ENCODE measurements at places on chromosomes 3 and 15.
A peak's percentile ranks its signal among the peaks of the same experiment; 100 is the strongest.

GRCh38 chr3:163071713-163072112 is 1575.1 kb downstream of the OTOL1 start:
- no peak for DNase-seq

GRCh38 chr15:20353966-20354883 is 187.4 kb downstream of the GOLGA6L6 start:
- DNase-seq, result peak; percentile 20

GRCh38 chr15:99326235-99326634 is 75.0 kb downstream of the LRRC28 start:
- DNase-seq, result no peak

GRCh38 chr3:67937498-67938118 is 283.2 kb upstream of the SUCLG2 start:
- no peak for DNase-seq

DNA sequence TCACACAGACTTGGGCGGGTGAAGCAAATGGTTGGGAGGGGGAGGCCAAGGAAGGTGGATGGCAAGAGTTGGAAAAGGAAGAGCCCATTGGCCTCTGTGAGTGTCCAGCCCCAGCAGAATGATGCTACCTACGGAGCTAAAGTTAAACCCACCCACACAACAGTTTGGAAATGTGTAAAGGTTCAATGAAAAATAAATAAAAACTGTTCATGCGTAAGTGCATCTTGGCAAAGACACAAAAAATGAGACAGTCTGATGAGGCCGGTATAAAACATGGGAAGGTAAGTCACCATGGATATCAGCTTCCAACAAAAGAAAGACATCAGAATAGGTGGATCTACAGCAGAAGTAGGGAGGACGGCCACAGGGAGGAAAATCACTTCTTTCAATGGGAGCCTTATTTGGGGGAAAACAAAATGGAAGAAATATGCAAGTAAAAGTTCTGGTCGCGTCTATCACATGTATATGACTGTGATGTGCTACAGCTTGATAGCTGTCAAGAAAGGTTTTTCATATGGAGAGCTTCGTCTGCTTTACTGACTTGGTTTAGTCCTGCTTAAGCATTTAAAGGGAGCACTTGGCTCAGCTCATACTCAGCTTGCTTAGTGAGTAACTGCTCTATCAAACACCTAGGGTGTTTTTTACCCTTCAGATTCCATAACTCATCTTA is 82.8 kb downstream of the TIGIT start:
- no peak for DNase-seq

DNA sequence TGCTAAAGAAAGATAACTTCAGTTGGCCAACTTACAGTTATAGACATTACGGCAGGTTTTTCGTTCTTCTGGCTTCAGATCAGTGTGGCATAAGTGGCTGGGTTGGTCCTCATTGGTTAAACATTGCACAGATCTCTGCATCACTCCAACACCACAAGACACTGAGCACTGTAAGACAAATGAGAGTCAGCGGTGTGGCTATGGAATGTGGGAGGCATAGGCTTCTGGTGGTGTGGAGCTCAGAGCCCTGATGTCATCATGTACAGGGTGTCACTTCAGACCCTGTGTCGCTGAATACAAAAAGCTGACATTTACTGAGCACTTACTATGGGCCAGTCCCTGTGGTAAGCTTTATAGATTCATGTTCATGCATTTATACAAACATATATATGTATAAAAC is 146.0 kb downstream of the ADAMTS9 start:
- DNase-seq, result no peak

DNA sequence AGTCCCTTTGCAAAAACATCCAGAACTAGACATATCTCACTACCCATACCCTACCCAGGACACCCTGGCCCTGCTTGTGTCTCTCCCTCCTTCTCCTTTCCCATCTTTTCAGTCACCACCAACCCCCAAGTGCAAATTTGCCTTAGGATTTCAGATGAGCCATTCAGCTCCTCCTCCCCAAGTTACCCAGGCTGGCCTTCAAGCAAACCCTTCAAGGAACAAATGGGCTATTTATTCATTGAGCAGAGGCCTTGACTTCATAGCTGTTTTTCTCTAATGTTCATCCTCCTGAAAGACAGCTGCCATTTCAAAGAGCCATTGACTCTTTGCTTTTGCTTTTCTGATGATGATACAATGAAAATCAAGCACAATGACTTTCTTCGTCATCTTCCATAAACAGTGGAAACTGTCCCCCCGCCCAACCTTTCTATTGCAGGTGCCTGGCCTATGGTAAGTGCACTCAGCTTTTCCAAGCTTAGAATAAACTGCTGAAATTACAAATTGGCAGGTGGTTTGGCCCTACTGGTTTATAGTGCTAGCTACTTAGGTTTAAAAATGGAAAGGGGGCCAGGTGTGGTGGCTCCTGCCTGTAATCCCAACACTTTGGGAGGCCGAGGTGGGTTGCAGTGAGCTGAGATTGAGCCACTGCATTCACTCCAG is 26.1 kb upstream of the KLHL6 start:
- no peak for DNase-seq

GRCh38 chr15:51735228-51736010 is 2.0 kb downstream of the LYSMD2 start:
- no peak for DNase-seq

DNA sequence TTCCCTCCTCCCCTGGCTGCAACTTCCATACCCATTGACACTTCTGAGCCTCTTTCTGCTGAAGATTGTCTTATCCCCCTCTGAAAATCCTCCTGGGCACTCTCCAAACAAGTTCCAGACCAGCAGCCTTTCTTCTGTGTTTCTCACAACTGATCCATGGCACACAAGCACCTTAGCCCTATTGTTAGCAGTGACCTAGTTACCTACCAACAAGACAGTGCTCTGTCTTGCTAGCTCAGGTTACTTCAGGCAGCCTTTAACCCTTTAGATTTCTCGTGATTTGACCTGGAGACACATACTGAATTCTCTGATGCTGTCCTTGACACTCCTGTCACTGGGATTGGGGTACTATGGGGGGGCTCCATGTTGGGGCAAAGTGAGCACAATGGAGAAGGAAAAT is 82.1 kb downstream of the GTF2E1 start:
- no peak for DNase-seq

DNA sequence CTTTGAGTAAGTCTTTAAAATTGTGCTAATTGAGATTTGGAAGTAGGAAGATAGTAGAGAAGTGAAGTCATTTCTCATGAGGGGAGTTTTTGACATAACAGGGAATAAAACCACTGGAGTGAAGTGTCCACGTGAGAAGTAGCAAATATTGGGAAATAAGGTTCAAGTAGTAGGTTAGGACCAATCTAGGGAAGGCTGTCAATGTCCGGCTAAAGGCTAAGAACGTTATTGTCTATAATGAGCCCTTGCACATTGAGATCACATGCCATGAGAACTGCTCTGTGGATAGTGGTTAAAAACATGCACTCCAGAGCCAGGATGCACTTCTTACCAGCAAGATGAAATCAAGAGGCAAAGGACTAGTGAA is 459.9 kb upstream of the TPRG1 start:
- DNase-seq, result no peak

GRCh38 chr15:57272771-57273357 is 103.4 kb upstream of the CGNL1 start:
- no peak for DNase-seq

DNA sequence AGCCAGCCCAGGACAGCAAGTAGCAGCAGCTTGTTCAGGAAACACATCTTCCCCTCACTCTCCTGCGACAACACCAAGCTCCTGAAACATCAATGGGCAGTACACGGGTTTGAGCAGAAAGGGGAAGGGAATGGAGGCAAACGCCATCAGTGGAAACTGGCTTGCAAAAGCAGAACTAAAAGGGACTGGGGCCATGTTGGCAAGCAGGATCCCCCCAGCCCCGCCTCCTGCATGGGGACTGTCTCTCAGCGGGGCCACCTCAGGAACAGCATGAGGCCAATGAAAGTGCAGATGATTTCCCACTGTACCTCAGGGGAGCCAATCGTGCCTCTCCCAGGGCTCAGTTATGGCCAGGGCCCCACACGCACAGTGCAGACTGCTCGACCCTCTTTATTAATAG is 6.8 kb downstream of the CDAN1 start:
- DNase-seq, result no peak

DNA sequence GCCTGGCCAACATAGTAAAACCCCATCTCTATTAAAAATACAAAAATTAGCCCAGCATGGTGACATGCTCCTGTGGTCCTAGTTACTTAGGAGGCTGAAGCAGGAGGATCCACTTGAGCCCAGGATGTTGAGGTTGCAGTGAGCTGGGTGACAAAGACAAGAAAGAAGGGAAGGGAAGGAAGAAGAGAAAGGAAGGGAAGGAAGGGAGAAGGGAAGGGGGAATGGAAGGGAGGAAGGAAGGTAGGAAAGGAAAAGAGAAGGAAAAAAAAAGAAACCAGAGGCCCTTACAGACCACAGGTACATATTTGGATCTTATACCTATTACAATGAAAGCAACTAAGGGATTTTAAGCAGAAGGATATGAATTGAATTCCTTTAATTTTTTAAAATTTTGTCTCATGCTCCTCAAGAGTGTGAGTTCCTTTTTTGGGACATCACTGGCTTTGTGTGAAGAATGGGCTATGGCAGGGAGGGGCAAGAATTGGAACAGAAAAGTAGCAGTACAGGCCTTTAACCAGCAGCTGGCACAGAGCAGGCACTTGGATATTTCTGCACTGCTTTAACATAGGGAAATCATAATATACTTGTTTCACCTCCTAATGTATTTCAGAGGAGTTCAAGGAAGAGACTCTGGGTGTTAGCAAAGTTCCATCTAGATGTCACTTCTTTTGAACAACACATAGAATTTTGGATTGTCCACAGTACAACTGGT is 7.9 kb downstream of the RAB27A start:
- DNase-seq, result no peak

DNA sequence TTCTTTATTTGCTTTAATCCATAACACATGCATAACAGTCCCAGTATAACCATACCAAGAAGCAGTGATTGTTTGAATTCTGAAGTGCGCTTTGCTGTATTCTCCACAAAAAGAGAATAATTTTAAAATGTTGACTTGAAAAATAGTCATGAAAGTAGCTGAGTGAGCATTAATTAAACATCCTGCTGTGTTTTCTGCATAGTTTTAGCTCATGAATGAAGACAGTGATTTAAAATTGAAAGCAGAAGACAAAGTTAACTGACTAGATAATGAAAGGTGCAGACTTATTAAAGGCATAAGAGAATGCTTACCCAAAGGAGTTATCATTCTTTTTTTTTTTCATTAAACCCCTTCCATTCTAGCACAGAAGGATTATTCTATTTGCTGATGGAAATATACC is 143.5 kb downstream of the GABRG3 start:
- DNase-seq, result no peak

GRCh38 chr15:39075756-39076341 is 505.0 kb upstream of the THBS1 start:
- no peak for DNase-seq

DNA sequence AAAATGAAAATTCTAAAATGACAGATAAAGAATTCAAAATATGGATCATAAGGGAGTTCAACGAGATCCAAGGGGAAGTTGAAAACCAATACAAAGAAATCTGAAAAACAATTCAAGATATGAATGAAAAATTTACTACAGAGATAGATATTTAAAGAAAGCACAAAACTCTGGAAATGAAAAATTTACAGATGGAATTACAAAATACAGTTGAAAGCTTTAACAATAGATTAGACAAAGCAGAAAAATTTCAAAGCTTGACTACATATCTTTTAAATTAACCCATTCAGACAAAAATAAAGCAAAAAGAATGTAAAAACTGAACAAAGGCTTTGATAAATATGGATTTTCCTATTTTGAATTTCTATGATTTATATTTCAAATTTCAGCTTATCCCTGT is 211.1 kb downstream of the SLC9A9 start:
- DNase-seq, result no peak

DNA sequence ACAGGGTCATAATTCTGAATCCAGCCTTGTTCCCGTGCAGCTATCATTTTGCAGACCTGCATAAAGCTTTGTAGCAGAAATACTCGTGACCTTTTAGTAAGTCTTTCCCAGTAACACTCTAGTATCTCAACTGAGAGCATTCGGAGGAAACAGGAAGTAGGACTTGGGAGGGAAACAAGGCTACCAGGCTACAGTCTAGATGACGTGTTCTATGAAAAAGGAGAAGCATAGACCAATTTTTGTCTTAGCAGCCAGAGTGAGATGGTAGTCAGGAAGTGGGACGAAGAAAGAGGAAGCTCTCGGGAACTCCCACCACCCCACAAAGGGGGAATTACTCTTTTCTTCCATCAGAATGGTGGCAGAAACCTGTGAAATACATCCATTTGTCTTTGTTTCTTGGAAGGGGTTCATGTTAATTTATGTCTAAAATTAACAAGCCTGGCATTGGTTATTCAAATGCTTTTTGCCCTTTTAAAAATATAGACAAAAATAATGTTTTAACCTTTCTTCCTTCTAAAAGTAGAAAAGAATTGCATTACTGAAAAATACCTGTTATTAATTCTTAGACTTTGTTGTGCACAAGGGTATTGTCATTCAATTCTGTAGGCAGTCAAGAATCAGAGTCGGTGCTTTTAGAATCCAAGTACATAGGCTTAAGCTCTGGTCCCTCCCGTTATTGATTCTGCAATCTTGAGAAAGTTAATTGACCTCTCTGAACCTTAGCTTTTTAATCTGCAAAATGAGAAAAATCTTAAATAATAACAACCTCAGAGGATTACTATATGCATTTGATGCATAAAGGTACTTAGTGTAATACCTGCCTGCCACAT is 1.6 kb upstream of the SUCNR1 start:
- peak; percentile 48 for DNase-seq

GRCh38 chr3:51739110-51739509 is 32.2 kb downstream of the GRM2 start:
- no peak for DNase-seq

DNA sequence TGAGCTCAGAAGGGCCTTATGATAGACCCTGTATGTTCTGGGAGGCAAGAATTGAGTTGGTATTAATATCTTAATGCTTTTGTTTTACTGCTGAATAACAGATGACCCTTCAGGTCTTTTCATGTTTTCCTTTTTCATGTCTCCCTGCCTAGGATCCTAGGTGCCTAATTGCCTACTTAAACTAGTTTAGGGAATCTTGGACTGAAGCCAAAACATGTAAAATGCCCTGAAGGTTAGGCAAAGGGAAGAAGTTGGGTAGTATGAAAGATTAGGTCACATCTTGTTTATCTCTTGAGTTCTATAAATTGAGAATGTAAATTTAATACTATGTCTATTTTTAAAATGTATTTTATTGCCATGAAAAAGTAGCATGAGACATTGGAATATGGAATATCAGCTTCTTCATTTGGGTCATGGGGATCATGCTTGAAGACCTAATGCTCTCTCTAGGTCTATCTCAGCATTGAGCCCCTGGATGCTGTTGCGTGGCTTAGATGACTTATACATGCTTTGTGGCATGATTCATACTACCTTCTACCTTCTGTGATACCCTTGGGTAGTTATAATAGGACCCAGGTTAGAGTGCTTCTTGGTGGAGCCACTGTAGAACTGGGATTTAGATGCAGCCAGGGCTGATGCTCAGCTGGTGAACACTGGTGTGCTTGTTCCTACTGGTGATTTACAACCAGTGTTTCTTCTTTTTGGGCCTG is 26.4 kb downstream of the RBM6 start:
- DNase-seq, result no peak

GRCh38 chr3:139100821-139101220 is 56.1 kb upstream of the PRR23C start:
- no peak for DNase-seq
